CD4-positive, alpha-beta T cell treated with Interleukin-4 for 4 hours (primary cell): ENCODE measurements at places on chromosomes 2 and 18.

GRCh38 chr2:210553373-210553772 lies 3.0 kb upstream of the CPS1 start:
- DNase-seq: no peak

GRCh38 chr2:234952270-234953115 lies 676 bp downstream of the SH3BP4 start:
- DNase-seq: no peak

GRCh38 chr18:61847164-61847791 lies 45.5 kb downstream of the RNF152 start:
- no peak for DNase-seq

GRCh38 chr2:209988010-209988409 lies 14.4 kb upstream of the RPE start:
- DNase-seq: no peak

- no peak for DNase-seq
Measured at GRCh38 chr18:23106575-23106974, 28.7 kb upstream of the CABLES1 start.

GRCh38 chr2:65539633-65540032 lies 107.2 kb upstream of the SPRED2 start:
- DNase-seq: no peak

- DNase-seq: no peak
Measured at GRCh38 chr2:187942876-187943275, 348.8 kb upstream of the GULP1 start.

GRCh38 chr18:57589161-57589560 lies 2.7 kb upstream of the FECH start:
- no peak for DNase-seq

DNA sequence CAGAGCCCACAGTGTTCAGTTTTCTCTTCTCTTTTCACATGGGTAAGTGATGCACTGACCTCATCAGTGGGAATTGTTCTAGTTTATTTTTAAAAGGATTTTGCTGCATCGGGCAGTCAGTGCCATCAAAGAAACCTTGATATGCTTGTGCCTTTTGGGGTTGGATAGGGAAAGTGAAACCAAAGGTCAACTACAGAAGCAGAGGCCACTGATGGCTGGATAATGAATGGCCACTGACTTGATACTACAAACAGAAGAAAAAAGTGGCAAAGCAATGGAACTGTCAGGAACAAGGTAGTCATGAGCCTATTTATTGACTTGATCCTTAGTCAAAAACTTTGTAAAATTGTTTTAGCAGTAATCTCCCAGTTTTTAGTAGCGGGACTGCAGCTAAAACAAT lies 636.3 kb upstream of the ZEB2 start:
- DNase-seq: no peak

DNA sequence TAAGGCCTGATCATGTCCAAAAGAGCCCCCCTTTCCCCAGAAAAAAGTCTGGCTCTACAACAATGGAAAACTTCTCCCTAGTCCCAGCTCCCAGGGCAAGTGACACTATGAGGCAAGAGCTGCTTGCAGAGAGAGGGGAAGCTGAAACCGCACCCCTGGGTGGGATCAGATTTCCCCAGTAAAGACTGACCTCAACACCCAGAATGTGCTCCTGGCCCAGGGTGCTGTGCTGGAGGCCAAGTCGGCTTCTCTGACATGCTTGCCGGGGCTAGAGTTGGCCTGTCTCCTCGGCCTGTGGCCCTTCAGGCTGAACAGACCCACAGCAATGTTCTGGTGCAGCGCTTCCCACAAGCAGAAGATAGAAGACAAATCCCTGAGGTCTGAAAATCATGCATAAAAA lies 18.4 kb upstream of the ST8SIA3 start:
- no peak for DNase-seq

DNA sequence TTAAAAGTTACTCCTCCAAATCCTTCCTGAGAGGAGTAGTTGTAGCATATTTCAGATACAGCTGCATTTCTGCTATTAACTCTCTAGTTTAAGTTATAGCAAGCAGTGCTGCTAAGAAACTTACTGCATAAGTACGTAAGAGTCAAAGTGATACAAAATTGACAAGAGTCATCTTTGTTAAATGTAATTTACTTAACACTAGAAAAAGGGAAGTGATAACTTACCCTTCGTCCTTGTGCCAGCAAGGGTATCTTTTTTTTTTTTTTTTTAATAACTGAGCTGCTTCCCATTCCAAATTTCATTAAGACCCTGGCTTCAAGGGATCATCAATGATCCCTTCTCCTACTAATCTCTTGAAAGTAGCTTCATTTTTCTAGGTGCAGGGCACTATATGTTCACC lies 493.0 kb downstream of the PLCL1 start:
- no peak for DNase-seq

DNA sequence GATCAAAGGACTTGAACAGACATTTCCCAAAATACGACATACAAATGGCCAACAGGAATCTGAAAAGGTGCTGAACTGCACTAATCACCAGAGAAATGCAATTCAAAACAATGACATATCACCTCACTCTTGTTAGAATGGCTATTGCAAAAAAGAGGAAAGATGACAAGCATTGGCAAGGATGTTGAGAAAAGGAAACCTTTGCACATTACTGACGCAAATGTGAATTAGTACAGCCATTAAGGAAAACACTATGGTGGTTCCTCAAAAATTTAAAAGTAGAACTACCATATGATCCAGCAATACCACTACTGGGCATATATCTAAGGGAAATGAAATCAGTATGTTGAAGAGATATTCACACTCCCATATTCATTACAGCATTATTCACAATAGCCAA lies 57.7 kb upstream of the ASPRV1 start:
- no peak for DNase-seq

DNA sequence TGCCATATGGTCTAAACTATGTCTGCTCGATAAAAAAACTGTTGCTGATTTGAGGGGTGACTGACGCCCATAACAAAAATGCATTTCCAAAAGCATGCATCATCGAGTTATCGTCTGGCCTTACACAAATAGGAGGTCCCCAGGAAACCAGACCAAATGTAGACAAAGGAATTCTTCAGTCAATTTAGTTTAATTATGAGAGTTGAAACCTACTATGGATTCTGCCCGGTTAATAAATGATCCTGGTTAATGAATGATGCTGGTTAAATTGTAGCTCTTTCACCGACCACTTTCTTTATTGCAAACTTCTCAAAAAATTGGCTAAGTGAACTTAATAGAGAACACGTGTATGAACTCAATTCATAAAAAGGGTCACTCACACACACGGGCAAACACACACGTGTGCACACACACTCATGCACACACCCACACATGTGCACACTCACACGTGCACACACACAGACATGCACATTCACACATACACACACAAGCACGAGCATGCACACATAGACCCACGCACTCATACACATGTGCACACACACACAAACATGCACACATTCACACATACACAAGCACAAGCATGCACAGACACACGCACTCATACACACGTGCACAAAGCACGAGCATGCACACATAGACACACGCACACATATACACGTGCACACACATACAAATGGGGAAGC lies 59.0 kb upstream of the SALL3 start:
- no peak for DNase-seq

GRCh38 chr2:42068571-42069178 lies 20.9 kb downstream of the PKDCC start:
- DNase-seq: no peak

DNA sequence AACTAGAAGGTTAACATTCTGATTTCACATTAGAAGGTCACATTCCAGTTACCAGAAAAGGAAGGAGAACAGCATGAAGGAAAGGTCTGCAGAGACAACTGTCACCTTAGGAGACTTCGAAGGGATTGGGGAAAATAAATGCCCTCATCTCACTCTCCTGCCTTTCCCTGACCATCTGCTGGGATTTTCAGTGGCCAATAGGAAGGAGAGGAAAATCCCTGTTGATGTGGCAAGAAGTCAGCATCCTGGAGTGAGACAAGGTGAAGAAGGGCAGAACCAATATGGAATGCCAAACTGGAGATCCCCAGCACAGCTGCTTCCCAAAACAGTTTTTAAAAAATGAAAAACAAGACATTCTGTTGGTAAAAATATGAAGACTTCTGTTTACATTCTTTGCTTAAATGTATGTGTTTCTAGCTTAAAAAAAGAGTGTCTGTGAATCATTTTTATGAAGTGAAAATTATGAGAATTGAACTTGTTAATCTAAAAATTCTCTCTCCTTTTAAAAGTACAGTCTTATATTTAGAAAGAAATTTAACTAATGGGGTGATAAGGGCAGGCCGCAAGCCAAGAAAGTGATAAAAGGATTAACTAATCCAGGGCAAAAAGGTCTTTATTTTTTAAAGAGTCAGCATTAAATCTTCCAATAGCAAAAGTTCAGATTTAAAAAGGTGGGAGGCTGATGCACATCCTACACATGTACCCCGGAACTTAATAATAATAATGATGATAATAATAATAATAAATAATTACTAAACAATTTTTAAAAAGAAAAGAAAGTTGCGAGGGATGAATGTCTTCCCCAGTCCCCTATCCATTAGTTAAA lies 160.6 kb upstream of the DOK6 start:
- DNase-seq: no peak

- no peak for DNase-seq
Measured at GRCh38 chr2:136012315-136012714, 26.9 kb upstream of the DARS1 start.

GRCh38 chr18:43961722-43962121 lies 684.4 kb upstream of the SYT4 start:
- DNase-seq: no peak

DNA sequence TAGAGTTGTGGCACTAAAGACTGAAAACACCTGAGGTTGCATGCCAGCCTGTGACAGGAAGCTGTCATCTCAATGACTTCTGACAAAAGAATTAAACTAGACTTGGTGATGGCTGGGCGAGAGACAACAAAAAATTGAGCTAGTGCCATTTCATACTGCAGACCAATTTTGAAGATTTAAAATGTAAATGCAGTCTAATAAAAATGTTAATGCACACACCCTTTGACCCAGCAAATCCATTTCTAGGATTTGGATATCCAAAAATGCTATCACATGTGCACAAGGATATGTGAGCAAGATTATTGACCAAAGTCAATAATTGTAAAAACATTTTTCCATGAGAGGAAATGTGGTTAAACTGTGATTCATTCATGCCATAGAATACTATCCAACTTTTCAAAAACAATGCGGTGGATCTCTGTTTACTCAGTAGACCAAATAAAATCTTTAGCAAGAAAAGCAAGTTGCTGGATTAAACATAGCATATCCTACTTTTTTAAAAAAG lies 5.6 kb downstream of the FBXO36 start:
- DNase-seq: no peak

GRCh38 chr2:47205576-47206141 lies 50.6 kb upstream of the STPG4 start:
- DNase-seq: no peak

DNA sequence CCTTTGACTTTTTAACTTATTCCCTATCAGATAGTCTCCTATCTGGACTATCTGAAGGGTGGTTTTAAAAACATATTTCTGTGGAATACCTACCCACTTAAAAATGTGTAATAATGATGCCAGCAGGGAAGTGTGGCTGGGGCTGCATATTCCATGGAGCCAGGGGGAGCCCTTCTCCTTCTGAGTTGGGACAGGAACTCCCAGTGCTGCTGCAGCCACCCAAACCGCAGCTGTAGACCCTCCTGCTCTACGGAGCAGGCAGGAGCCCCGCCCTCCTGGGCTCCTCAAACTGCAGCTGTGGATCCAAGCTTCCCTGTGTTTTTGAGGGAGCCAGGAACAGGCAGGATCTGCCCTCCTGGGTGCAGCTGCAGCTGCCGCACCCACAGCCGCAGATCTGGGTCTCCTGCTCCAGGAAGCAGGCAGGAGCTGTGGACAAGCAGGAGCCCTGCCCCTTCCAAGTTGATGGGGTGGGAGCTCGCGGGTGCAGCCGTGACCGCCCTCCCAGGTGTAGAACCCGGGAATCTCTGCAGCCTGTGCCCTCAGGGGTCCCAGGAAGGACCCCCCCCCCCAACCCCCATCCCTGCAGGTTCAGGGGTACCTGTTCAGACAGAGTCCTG lies 57.8 kb downstream of the PDK1 start:
- no peak for DNase-seq

DNA sequence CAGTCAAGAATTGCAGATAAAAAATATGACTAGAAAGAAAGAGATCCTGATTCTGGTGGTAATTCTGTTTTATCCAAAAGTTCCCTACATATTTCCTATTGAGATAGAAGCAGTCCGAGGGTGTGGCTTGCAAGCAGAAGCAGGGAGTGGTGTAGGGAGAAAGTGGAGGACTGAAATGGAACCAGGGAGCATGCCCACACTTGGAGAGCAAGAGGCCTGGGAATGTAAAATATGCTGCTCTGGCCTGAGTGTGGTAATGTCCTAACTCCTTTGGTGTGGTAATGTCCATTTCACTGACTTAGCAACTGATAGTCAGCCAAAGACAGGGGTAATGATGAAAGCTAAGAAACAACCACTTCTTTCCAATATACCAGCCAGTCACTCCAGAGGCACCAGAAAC lies 30.1 kb upstream of the FMNL2 start:
- DNase-seq: no peak

- no peak for DNase-seq
Measured at GRCh38 chr2:20641123-20641985, 9.5 kb downstream of the HS1BP3 start.

DNA sequence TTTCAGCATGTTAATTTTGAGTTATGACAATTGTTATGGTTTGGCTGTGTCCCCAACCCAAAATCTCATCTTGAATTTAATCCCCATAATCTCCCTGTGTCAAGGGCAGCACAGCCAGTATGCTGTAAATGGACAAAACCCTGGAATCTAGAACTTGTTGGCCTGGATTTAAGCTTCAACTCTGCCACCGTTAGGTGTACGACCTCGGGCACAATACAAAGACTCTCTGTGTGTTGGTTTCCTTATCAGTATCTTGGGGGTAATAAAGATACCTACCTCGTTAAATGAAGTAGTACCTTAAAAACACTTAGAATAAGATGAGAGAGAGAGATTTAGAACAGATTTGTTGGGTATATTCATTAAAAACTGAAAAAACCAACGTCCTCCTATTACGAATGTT lies 106.5 kb downstream of the CDH19 start:
- no peak for DNase-seq

- DNase-seq: no peak
Measured at GRCh38 chr2:215188078-215188477, 49.7 kb upstream of the ABCA12 start.

- DNase-seq: no peak
Measured at GRCh38 chr18:75284566-75284965, 74.0 kb downstream of the TSHZ1 start.
